Hypothalamus (tissue), 51 donors: ENCODE measurements at places on chromosomes 7 and 10.
A peak's percentile ranks its signal among the peaks of the same experiment; 100 is the strongest.

DNA sequence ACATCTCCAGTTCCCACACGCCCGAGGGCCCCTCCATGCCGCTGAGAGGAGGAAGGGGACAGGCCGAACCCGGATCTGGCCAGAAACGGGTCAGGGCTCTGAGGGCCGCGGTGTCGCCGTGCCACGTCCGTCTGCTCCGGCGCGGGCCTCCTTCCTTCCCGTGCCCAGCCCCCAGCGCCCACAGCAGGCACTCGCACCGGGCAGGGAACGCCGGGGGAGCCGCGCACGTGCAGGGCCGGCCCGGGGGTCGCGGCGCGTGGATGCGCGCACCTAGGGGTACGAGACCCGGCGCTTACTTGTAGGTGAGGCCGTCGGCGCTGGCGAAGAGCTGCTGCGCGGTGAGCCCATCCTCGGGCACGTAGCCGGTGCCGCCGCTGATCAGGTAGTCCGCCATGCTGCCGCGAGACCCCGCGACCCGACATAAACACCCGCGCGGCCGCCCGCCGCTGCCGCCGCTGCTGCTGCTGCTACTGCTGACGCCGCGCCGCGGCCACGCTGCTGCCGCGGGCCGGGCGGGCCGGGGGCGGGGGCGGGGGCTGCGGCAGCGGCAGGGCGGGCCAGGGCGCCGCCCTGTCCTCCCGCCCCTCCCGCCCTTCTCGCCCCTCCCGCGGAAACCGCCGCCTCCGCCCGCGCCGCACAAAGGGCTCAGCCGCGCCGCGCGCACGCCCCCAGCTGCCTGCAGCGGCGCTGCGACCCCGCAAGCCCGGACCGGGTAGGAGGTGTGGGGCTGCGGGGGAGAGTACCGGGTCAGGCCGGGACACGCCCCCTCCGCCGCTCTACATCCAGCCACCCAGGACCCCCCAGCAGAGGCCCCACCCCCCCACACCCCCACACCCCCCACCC lies 4.1 kb downstream of the IMPDH1 start:
- DNase-seq: no peak

DNA sequence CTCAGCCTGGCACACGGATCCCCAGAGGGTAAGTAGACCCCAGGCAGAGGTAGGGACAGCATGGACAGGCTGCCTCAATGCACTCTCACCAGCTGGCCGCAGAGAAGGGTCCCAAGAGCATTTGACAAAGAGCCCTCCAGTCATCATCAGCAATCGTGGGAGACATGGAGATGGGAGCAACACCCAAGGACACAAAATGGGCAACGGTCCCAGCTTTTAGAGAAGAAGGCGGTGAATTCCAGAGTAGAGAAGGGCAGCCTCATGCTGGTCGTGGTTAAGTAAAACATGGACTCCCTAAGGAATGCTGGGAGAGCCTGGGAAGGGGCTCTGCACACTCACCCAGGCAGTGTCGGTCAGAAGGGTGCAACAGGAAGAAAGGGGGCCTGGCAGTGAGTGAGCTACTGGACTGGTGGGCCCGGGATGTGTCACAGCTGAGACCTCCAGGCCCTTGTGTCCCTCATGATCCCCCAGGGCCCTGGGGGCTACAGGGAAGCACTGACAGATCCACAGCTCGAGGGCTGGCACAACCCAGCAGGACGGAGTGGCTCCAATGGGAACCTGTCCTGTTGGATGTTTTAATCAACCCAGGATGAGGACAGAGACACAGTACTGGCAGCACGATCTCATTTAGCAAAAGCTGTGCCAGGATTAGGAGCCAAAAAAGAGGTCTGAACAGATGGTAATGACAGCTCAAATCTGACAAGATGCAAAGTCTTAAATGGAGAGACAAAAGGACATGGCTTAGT lies 147.1 kb downstream of the NEURL1 start:
- DNase-seq: no peak

- no peak for DNase-seq
These were observed 19.2 kb downstream of the SFTPA1 start for GRCh38 chr10:79629955-79630327.

- DNase-seq: no peak
These were observed 5.6 kb downstream of the CCSER2 start for GRCh38 chr10:84333864-84334451.

DNA sequence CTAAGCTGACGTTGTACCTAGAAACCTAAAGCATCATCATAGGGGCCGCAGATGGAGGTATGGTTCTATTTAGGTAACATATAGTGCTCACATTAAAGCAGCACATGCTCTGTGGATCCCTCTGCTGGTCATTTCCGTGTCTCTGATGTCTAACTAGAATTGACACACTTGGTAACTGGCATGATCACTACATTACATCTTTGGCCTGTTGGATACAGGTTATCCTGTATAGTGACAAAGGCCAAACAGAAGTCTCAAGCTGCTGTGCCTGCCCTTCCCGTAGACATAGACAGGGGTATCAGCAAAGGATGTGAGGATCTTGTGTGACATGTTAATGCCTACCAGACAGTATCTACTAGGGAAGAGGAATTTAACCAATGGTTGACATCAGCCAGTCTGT lies 51.2 kb downstream of the KIF5B start:
- DNase-seq: peak; percentile 17

DNA sequence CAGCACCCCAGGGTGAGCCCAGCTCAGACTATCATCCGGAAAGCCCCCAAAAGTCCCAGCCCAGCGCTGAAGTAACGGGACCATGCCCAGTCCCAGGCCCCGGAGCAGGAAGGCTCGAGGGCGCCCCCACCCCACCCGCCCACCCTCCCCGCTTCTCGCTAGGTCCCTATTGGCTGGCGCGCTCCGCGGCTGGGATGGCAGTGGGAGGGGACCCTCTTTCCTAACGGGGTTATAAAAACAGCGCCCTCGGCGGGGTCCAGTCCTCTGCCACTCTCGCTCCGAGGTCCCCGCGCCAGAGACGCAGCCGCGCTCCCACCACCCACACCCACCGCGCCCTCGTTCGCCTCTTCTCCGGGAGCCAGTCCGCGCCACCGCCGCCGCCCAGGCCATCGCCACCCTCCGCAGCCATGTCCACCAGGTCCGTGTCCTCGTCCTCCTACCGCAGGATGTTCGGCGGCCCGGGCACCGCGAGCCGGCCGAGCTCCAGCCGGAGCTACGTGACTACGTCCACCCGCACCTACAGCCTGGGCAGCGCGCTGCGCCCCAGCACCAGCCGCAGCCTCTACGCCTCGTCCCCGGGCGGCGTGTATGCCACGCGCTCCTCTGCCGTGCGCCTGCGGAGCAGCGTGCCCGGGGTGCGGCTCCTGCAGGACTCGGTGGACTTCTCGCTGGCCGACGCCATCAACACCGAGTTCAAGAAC lies 1.1 kb downstream of the VIM start:
- no peak for DNase-seq

GRCh38 chr10:124710266-124710881 lies 33.8 kb downstream of the FAM53B start:
- no peak for DNase-seq

- no peak for DNase-seq
These were observed 48.1 kb upstream of the GLCCI1 start for GRCh38 chr7:7920481-7920880.

DNA sequence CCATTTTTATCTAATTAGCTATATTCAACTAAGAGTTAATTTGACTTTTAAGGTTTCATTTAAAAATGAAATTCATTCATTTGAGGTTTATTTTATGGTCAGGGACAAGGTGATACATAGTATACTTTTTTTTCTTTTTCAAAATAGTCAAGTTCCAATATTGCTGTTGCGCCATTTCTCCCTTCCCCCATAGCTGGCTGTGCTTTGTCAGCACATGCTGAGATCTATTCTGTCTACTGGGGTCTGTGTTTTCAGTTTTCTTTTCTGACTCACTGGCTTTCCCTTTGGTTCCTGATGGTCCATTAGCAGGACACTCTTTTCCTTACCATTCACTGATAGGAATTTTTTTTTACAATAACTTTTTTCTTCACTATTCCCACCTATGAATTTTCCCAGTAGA lies 336.4 kb upstream of the TMEM229A start:
- no peak for DNase-seq

GRCh38 chr10:117543225-117544003 lies 868 bp downstream of the EMX2 start:
- no peak for DNase-seq

DNA sequence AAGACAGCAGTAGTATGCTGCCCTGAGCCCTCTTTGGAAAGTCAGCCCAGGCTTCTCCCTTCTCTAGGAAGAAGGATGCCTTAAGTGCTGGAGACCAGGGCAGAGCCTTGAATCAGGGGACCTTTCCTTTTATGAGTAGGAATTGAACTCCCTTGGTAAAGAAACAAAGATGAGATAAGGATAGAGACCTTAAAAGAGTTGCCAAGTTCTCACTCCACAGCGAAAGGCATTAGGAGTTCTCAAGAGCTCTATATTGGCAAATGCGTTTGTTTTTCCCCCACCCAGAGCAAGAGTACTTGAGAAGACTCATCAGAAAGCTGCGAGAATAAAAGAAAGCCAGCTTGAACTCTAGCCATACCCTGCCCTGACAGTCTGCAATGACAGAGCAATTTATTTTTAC lies 72.9 kb upstream of the OGDHL start:
- DNase-seq: no peak

DNA sequence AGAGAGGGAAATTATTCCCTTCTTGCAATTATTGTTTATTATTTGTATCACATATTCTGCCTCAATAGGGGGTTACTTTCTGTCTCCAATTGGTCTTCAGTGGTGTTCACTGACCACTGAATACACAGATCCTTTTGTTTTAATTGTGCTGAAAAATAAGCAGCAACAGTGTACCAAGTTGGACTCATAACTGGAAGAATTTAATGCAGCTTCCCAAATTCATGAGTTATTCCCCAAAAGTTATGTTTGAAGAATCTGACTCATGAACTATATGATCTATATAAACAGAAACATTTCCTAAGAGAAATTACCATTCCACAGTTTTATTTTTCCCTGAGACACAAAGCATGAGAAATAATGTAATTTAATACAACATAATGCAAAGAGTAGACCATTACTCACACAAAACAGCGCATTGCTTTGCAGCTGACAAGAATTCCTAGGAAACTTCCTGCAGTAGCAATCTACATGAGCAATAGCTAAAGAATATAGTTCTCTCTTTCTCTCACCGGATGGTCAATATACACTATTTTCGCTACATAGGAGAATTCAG lies 479.2 kb downstream of the HTR7 start:
- no peak for DNase-seq

- DNase-seq: no peak
These were observed 66.7 kb upstream of the ATP6V0A4 start for GRCh38 chr7:138864667-138865066.

DNA sequence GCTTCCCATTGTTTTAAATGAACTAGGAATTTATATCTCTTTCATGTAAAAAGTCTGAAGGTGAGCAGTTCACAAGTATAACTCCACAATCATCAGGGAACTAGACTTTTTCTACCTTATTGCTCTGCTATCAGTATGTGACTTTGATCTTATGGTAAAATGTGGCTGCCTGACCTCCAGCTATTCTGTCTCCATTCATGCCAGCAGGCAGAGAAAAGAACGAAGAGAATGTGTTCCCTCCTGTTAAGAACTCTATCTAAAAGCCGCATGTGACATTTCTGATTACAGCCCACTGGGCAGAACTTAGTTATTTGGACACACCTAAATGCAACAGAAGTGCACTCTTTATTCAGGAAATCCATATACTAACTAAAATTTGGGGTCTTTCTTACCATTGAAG lies 102.8 kb upstream of the MBL2 start:
- no peak for DNase-seq

DNA sequence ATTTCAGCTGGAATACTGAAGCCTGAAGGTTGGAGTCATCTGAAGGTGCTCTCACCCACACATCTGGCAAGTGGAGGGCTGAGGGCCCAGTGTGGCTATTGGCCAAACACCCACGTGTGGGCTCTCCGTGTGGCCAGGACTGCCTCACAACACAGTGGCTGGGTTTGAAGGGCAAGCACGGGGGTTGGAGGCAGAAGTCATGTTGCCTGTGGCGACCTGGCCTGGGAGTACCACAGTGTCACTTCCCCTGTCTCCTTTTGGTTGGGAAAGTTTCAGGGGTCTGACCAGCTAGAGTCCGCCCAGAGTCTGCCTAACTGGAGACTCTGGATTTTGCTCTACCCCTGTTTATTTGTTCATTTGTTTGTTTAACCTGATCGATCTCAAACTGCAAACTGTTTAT lies 169.5 kb downstream of the DNAJB6 start:
- DNase-seq: no peak

DNA sequence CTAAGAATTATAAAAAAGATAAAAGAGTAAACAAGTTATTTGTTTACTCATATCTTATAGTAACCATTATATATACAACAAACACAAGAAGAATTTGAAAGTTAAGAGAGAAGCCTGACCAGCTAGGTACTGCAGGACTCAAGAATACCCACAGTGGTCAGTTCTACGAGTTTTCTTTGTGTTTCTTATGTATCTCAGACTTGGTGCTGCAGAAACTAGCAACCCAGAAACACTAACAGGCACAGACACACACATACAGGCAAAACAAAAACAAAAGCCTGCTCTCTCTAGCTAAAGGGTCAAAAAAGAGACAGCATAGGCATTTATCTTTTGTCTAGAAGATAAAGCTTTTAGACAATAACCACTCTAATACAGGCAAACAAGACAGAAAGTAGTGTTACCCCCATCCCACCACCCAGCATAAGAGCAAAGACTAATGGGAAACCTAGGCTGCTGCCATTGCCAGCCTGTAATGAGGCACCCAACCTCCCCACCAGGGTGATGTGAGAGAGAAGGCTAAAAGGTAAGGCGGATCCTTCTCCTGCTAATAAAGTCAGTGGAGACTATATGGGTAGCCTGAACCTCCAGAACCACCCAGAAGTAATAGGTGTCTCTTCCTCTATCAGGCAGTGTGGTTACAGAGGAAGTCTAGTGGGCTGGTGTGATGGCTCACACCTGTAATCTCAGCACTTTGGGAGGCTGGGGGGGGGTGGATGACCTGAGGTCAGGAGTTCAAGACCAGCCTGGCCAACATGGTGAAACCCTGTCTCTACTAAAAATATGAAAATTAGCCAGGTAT lies 113.9 kb downstream of the DNAJC1 start:
- no peak for DNase-seq

DNA sequence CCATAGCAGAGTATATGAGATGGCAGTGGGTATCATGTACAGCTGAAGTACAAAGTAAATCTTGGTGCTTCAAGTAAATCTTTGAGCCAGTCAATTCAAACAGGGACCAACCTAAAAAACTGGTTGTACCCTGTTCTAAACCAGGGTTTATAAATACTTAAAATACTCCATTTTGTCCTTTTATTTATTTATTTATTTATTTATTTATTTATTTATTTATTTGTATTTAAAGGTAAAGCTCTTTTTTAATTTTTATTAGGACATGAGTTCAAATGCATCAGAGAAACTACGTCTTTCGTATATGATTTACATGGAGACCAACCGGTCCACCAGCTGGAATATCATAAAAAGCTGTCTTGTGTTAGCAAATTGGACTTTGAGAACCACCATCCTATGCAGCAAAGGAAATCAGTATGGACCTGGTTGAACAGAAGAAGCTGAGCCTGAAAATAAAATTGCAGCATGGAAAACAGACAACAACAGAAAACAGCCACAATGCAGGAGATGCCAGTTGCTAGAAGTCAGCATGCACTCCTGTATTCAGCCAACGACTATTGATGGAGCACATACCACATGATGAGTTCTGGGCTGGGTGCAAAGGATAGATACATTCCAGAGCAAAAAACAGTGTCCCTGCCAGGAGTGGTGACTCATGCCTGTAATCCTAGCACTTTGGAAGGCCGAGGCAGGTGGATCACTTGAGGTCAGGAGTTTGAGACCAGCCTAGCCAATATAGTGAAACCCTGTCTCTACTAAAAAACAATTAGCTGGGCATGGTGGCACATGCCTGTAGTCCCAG lies 60.0 kb downstream of the PLXNA4 start:
- no peak for DNase-seq

- peak; percentile 62 for DNase-seq
These were observed 86.5 kb upstream of the NMT2 start for GRCh38 chr10:15254808-15255648.

- no peak for DNase-seq
These were observed 6.9 kb upstream of the ZNF138 start for GRCh38 chr7:64787295-64787694.
